ENCODE measurements at places on chromosomes 4 and X. TPM values are rescaled to one million over a fixed set of nuclear protein-coding genes. Genes with fewer than 3 reads are reported as not detected.

Gene FAM236A
- not detected for total RNA-seq

Gene RAB39B
- 0.19 TPM for total RNA-seq

Gene KCTD8
- total RNA-seq = 0.60 TPM

Gene NXF2B
- total RNA-seq = not detected

Gene CLCN4
- total RNA-seq = 8.4 TPM

Gene COL4A6
- total RNA-seq = 3.9 TPM

Gene SLC10A4
- total RNA-seq = 0.19 TPM

GRCh38 chr4:122652379-122652778 is 31.5 kb upstream of the IL21 start:
- no peak for DNase-seq

DNA sequence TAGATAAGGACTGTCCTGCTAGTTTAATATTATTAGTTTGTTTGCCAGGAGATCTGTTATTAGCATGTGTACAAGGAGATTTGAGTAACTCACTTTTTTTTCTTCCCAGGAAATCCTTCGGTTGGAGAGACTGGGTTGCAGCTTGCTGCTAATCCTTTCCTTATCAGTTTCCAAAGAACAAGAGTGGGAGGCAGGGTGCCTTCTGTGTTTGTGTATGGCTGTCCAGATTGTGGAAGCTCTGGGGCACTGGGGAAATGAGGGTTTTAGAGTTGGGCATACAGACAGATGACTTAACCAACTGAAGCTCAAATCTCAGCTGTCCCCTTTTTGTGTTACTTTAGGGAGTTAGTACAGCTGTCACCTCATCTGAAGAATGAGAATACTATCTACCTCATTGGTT is 12.6 kb upstream of the SUPT20HL1 start:
- no peak for DNase-seq

DNA sequence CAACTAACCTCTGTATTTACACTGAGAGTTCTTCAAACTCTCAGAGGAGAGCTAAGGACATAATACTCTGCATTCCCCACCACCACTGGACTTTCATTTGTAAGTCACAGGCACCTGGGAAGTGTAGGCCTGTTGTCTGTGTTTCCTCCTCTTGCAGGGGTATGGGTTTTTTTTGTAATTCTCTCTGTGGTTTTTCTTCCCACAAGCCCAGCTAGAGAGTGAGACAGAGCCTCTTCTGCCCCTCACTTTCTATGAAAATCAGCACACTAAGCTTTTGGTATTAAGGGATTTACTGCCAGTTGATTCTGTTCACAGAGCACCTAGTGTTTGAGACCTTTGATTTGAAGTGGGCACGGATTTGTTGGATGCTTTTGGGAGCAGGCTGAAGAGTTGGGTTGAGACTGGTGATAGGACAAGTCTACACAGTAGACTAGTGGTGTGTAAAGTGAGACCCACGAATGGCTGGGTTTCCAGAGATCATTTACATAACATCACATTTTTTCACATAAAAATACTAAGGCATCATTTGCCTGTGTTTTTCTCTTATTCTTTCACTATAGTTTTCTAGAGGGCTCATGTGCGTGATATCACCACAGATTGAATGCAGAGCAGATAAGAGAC is 28.9 kb upstream of the WDR17 start:
- no peak for DNase-seq

GRCh38 chrX:37060999-37061398 is 52.8 kb downstream of the FAM47C start:
- DNase-seq = no peak

DNA sequence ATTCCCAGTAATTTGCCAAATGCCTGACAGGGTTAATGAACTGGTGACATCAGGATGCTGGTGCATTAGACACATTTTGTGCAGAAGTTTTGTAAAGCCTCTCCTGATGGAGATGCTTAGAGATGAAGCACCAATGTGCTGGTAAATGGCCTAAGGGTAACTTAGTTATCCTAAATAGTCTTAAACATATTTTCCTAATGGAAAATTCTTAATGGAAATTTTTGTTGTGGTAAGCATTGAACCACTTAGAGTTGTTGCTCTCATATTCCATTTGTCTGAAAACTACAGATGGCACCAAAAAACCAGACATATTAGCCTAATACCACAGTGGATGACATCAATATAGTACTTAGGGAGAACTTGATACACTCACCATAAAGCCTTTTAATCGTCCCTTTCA is 154.5 kb upstream of the ANK2 start:
- DNase-seq = no peak

GRCh38 chrX:156004256-156004655 is 6.8 kb downstream of the IL9R start:
- no peak for DNase-seq

DNA sequence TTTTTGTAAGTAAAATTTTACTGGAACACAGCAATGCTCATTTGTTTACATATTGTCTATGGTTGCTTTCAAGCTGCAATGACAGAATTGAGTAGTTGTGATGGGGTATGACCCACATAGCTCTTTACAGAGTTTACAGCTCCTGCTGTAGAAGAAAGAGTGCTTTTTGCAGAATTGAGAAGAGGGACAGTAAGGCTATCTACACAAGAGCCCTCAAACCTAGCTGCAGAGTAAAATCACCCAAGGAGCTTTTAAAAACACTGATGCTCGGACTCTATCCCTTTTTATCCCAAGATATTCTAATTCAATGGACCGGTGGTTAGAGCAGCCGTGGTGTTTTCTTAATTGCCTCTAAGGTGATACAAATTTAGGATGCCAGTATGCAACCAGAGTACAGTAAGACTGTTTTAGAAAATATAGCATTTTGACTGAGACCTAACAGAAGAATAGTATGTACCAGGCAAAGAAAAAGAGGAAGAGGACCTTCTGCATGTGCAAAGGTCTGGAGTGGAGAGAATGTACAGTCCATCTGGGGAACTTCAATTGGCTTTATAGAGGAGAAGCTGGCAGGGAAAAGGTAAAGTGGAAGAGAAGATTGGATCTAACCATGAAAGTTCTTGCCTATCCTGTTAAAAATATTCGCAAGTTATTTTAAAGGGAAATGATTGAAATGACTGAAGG is 663.6 kb upstream of the CPEB2 start:
- DNase-seq = no peak

GRCh38 chrX:47098338-47099094 is 20.3 kb downstream of the RGN start:
- DNase-seq = no peak

DNA sequence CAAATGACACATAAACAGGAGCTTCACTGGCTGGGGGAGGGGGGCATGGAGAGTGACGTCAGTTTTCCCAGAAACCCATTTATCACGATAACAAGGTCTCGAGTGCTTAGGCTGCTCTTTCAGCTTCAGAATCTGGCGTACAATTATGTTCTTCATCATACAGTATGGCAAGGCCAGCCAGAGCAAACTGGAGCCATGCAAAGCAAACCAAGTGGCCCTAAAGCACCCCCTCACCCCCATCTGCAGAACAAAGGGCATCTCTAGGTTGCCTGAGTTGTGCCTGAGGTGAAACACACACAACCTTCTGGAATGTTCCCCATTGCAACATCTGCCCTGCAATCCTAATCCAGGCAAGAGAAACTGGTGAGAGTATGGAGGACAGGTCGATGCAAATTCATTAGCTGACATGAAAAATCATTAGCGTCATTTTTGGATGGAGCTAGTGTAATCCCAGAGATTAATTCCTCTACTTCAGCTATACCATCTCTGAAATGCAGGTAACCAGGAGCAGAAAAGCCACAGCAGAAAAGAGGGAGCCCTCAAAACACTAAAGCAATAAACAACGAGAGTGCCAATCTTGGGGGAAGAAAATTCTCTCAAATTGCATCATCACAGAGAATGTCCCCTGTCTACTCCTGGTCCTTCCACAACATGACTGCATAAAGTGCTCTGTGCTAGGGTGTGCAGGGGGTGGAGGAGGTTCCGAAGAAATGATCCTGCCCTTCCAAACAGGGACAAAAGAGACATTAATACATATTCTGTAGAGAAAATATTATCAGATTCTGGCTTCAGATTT is 1.8 kb downstream of the SEPTIN6 start:
- no peak for DNase-seq

DNA sequence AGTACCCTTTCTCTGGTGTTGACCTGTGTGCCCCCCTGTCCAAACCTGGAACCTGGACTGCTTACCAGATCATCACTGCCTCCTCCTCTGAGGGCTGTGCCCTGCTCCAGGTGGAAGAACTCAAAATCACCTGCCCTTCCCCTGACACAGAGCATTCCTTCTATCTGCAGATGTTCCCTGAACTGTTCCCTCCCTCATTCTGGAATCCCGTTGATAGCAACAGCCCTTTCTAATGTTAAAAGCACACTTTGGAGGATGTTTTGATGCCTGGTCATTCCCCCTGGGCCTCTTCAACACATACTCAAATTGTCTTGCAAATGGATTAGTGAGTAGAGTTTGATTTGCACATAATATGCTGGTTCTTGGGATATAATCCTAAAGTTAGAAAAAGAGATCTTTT is 225.8 kb downstream of the FGF13 start:
- DNase-seq = no peak

- DNase-seq = no peak
Measured at GRCh38 chrX:18051690-18052089, 169.0 kb downstream of the BEND2 start.

- no peak for DNase-seq
Measured at GRCh38 chrX:150602743-150603142, 34.3 kb downstream of the MTM1 start.

DNA sequence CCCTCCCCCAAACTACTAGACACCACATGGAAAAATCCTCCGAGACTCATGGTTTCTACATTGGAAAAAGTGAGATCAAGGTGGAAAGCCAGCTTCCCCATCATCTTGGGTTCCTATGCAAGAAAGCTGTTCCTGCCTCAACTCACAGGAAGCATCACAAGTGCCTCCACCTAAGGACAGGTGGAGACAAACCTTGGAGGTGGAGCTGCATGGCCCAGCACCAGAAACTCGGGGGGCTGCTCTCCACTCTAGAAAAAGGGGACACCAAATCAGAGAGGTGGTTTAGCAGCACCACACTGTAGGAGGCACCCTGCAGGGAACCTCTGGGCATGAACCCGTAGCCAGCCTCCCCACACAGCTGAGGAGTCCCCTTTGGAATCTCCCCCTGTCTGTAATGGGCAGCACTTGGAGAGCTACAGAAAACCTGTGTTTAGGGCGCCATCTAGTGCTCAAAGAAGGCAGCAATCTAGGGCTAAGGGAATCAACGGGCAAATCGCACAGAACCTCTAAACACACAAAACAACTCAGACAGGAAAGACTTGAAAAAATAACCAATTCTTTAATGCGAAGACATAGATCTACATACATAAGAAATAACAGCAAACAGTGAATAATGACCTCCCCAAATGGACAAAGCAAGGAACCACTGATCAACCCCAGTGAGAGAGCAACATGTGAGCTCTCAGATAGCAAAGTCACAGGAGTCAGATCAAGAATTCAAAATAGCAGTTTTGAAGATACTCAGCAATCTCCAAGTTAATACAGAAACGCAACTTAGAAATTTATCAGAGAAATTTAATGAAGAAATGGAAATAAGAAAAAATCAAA is 37.0 kb upstream of the ZBTB33 start:
- no peak for DNase-seq

DNA sequence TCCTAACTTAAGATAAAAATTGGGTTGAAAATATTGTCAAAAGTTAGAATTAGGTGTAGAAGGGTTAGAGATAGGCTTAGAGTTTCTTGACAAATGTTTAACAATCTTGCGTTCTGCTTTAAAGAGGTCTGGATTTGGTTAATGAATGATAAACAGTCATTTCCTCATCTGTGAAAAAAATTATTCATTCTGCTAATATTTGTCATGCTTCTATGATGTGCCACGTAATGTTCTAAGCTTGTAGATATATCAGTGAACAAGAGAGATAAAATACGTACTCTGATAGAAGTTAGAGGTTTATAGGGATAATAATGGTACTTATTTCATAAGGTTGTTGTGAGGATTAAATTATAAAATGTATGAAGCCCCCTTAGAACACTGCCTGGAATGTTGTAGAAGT is 443.0 kb upstream of the GALNT7 start:
- no peak for DNase-seq
